Mucosa of gallbladder (tissue), 1 donor: ENCODE measurements at places on chromosomes 2 and 18. TPM values are rescaled to one million over a fixed set of nuclear protein-coding genes. Genes with fewer than 3 reads are reported as not detected.

Gene KIF1A
- 1.6 TPM for total RNA-seq

Gene TMEM198
- 4.4 TPM for total RNA-seq

Gene TNS1
- 469 TPM for total RNA-seq

Gene CIDEA
- not detected for total RNA-seq

Gene CRYGC
- total RNA-seq = not detected

Gene SAG
- not detected for total RNA-seq

Gene POTEJ
- total RNA-seq = not detected

Gene ZFAND2B
- total RNA-seq = 52.6 TPM

Gene SLC4A3
- total RNA-seq = 7.3 TPM

Gene TTL
- 31.8 TPM for total RNA-seq

Gene NTSR2
- not detected for total RNA-seq

Gene KATNAL2
- 8.0 TPM for total RNA-seq

Gene COPS9
- 121 TPM for total RNA-seq

Gene CXCR1
- not detected for total RNA-seq

Gene COL3A1
- total RNA-seq = 371 TPM

Gene CNTNAP5
- 31.7 TPM for total RNA-seq
